ENCODE measurements at places on chromosomes 4 and X. TPM values are rescaled to one million over a fixed set of nuclear protein-coding genes. Genes with fewer than 3 reads are reported as not detected.

The GAGE12E gene
- total RNA-seq, result not detected

The TGIF2LX gene
- total RNA-seq, result not detected

The MAGEB3 gene
- total RNA-seq, result not detected

The HSFX3 gene
- not detected for total RNA-seq

The FHIP1A gene
- total RNA-seq, result 32.1 TPM

The UGT2A1 gene
- total RNA-seq, result not detected

Data from camera-type eye (tissue), 1 donor.